Right cardiac atrium (tissue), 5 donors: ENCODE measurements at places on chromosomes 7 and 10. TPM values are rescaled to one million over a fixed set of nuclear protein-coding genes. Genes with fewer than 3 reads are reported as not detected.

GRCh38 chr7:71718563-71718962 is 586.6 kb downstream of the GALNT17 start:
- no peak for DNase-seq

GRCh38 chr10:70465832-70466231 is 12.7 kb upstream of the PALD1 start:
- DNase-seq = no peak

DNA sequence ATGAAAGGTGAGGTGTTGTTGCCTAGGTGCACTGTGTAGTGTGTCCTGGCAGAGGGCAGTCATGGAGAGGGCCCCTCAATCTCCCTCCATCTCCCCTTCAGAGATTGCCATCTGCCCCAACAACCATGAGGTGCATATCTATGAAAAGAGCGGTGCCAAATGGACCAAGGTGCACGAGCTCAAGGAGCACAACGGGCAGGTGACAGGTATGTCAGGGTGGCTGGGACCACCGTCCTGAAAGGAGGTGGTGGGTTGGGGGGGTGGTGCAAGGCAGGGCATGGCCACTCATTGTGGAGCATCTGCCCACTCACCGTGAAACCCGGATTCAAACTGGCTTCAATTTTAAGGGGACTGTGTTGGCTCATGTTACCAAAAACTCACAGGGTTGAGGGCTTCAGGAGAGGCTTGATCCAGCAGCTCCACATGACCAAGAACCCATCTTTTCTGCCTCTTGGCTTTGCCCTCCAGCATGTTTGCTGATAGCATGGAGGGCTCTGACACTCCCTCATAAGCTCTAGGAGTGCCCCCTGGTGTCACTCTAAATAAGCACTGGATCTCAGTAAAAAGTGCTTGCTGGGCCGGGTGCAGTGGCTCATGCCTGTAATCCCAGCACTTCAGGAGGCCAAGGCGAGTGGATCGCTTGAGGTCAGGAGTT is 12.2 kb downstream of the ARPC1B start:
- DNase-seq = no peak

- no peak for DNase-seq
Measured at GRCh38 chr10:71643904-71644303, 75.7 kb downstream of the C10orf105 start.

DNA sequence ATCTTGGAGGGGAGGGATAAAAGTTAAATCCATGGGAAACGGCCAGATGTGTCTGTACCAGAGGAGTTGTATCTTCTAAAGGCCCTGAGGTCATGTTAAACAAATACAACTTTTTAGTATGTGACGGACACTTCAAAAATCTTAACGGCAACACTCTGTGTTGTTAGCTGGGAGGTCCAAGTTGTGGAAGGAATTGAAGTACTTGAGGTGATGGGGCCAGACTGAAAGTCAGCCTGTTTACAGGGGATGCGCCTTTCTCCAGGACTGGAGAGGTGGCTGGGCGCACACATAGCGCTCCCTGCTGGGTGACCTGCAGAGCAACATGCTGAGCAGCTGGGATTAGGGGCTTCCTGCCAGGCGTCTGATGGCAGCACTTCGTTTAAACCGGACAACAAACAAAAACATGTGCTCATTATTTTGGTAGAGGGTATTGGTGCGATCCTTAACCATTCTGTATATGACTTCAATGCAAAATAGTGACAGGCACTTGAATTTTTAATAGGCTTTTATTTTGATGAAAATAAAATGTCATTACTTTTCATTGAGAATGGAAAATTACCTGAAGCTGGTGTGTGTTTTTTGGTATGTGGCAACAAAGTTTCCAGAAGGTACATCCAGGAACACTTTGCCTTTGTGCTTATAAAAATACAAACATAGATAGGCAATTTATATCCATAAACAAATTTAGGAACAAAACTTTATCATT is 198.2 kb downstream of the MLLT10 start:
- peak; percentile 83 for DNase-seq

- DNase-seq = no peak
Measured at GRCh38 chr7:24779283-24779655, 22.0 kb upstream of the GSDME start.

DNA sequence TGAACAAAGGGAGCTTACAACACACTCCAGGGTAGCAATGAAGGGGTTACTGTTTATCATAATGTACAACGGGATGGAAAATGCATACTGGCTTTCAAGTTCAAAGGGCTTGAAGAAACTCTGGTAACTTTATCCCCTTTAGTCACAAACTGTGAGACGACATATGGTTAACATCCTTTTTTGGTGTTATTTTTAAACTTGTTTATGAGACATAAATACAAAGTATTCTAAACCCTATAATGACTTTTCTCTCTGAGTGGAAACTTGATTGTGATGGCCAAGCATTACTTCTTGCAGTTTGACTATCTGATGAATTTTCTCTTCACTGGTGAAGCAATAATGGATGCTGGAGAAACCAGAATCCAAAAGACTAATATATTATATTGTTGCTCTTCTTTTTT is 62.0 kb upstream of the SEMA3A start:
- no peak for DNase-seq

DNA sequence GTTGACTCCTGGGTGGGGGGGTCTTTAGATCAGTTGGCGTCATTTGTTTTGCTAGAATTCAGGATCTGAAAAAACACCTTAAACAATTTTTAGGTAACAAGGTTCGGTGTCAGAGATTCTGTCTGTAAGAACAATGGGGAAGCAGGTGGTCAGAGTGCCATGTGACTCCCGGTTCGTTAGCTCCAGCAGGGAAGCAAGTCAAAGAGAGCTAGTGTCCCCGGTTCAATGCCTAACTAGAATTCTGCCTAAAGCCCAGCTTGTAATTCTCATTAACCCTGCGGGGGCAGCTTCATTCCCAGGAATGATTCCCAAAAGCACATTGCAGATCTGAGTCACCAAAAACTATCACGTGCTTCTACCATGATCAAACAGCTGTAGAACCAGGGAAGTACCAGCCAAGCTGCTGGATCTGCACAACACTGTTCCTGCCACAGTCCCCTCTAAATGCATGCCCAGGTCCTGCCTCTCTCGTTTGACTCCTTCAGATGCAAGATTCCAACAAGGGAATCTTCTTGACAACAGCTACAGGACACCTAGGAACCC is 664.3 kb upstream of the CELF2 start:
- no peak for DNase-seq

DNA sequence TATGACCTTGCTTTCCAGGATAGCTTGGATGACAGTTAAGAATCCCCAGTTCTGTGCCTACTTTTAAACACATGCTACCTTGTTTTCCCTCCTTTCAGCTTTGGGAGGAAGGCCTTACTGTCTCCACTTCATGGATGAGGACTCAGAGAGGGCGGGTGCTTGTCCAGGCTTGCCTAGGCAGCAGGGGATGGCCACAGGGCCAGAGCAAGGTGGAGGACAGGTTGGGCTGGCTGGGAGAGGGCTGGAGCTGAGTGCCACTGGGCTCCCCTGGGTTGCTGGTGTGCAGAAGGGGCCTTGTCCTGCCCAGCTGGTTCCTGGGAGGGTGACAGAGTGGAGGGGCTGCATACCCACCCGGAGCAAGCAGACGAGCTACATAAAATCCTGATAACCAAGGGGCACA is 117.8 kb downstream of the GRK5 start:
- DNase-seq = no peak

- no peak for DNase-seq
Measured at GRCh38 chr10:10589540-10590303, 427.9 kb upstream of the CELF2 start.

DNA sequence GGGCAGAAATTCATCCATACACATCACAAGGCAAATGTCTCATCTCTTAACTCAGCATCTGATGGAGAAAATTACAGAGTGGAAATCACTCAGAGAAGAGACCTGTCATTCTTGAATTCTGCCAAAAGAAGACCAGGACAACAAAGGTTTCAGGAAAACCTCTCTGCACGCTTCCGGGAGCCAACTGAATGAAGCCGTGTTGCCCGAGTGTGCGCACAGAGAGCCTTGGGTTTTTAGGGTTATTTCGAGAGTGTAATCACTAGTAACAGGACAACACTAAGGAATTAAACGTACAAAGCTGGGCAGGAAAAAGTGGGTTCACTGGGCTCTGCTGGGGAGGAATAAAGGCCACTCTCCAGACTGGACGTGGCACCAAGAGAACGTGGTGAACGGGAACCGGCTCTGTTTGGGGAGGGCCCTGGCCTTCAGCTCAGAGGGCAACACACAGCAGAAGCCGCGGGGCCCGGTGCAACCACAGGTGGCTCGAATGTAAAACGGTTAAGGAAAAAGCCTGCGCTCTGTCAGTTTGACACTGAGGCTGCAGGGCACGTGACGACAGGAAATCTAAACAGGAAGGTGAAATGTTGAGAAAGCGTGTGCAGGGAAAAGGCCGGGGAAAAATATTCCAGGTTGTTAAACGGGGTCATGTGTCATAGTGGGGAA is 331.5 kb downstream of the DNAJB6 start:
- no peak for DNase-seq

DNA sequence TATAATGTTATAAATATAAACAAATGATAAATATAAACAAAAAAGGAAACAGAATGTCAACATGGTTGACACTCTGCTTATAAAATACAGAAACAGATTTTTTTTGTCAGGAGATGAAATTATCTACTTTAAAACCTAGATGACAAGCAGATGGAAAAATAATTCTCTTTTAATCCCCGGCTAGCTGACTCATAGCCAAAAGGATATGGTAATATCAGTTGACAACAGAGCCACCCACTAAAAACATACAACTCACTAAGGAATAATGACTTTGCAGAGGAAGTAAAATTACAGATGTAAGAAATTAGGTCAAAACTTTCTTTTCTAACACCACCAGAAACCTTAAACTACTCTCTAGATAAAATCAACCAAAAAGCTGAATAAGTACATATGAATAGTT is 131.1 kb upstream of the ABCB5 start:
- DNase-seq = no peak

DGKB gene
- total RNA-seq = 1.1 TPM

AFAP1L2 gene
- 6.6 TPM for total RNA-seq

TUBB8 gene
- total RNA-seq = not detected
